Kidney tubule cell (primary cell): ENCODE measurements at places on chromosomes 2 and 18.

DNA sequence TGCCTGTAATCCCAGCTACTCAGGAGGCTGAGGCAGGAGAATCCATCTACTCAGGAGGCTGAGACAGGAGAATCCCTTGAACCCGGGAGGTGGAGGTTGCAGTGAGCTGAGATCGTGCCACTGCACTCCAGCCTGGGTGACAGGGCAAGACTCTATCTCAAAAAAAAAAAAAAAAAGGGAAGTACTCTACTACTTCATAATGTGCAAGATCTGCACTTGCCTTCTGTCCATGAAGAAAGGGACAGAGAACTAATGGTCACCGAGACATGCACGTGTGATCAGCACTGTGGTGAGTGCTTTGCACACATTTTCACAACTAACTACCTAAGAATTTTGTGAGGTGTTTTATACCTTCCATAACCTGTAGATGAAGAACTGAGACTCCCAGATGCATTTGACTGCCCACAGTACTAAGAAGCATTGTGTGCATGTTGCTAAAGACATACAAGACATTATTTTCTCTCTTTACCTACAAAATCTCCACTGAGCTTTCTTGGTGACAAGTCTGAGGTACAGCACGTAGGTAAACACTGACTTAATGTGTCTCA lies 784.8 kb upstream of the ID2 start:
- DNase-seq: no peak

- DNase-seq: peak; percentile 46
These were observed 125.2 kb downstream of the SH3BP4 start for GRCh38 chr2:235077046-235077445.

- DNase-seq: no peak
These were observed 13.3 kb upstream of the C18orf32 start for GRCh38 chr18:49500201-49500921.

GRCh38 chr2:137748533-137748932 lies 215.7 kb upstream of the HNMT start:
- no peak for DNase-seq

DNA sequence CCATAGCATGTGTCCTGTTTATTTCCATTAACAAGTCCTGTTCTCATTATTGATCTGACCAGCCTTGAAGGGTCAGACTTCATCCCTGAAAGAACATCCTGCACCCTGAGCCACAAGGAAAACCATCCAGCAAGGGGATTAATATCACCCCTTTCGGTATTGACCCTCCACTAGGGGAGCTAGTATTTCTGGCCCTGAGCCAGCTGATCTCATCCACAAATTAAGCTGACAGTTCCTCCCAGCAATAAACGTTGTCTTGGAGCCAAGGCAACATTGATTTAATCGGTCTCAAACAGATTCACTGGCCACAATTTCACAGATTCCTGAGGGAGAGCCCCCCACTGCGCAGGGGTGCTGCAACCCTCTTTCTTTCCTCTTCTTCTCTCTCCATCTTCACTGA lies 353.1 kb upstream of the FANCL start:
- DNase-seq: peak; percentile 32
